ENCODE measurements at places on chromosomes 2 and 18. TPM values are rescaled to one million over a fixed set of nuclear protein-coding genes. Genes with fewer than 3 reads are reported as not detected.

Gene CNGA3
- 0.57 TPM for polyA plus RNA-seq

Gene ANKRD30BL
- polyA plus RNA-seq, result 0.08 TPM

DNA sequence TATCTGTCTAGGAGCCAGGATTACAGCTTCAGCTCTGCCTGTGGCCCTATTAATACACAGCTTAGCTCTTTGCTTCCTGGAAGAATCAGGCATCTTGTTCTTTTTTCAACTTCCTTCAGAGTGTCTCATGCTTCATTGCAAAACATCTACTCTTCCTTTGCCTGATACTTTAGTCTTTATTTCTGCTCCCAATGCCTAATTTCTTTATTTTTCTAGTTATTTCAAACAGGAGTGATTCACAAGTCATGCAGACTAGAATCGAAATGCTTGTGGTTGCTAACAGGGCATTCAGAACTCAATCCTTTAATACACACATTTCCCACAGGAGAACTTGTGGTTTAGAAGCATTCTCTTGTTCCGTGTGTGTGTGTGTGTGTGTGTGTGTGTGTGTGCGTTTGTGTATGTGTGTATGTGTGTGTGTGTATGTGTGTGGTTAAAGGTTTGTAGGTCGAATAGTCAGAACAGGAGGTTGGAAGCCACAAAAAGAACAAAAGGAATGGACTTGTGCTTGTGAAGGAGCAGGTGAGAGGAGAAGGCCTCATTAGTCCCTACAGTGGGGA is 28.3 kb upstream of the INSIG2 start:
- no peak for DNase-seq

DNA sequence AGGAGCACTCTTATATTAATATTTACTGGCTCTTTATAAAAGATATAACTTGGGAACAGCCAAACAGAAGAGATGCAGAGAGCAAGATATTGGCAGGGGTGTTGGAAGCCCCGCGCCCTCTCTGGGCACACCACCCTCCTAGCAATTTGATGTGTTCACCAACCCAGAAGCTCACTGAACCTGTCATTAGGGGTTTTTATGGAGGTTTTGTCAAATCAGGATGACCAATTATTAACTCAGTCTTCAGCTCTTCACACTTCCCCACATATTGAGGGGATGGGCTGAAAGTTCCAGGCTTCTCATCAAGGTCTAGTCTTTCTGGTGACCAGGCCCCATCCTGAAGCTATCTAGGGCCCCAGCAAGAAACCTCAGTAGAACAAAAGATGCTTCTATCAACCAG is 10.9 kb upstream of the INO80D start:
- DNase-seq, result no peak

- no peak for DNase-seq
These were observed 8.2 kb downstream of the WDCP start for GRCh38 chr2:24038786-24039499.

- no peak for DNase-seq
These were observed 194.0 kb downstream of the VWC2L start for GRCh38 chr2:214604861-214605260.

- no peak for DNase-seq
These were observed 142.0 kb upstream of the UNC80 start for GRCh38 chr2:209629597-209629996.
